ENCODE measurements at places on chromosomes 5 and 9.

GRCh38 chr5:179265514-179266290 lies 79.6 kb downstream of the ADAMTS2 start:
- DNase-seq = peak; percentile 97

DNA sequence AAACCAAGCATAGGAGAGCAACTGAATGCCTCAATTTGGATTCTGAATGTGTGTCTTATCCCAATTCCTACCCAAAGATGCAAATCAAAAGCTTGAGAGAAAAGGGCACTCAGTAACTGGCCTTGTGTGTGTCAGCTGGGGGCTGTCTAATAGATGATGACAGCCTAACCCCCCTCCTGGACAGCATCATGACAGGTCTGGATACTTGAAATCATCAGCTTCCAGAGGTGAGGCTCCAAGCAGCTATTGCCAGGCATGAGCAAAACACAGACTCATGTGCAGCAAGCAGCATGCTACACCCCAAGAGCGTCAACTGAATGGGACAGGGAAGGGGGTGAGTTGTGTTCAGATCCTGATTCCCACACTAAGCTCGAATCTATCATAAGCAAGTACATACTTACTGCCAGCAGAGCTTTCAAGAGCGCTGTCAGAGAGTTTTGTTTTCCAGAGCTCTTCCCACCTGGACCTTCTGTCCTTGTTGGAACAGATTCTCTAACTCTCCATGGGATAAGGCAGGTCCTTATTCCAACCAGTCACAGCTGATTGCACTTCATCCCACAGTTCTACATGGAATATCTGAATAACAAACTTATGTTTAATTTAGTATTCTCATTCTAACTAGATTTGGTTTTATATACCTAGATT lies 467.5 kb downstream of the DTWD2 start:
- DNase-seq = no peak

DNA sequence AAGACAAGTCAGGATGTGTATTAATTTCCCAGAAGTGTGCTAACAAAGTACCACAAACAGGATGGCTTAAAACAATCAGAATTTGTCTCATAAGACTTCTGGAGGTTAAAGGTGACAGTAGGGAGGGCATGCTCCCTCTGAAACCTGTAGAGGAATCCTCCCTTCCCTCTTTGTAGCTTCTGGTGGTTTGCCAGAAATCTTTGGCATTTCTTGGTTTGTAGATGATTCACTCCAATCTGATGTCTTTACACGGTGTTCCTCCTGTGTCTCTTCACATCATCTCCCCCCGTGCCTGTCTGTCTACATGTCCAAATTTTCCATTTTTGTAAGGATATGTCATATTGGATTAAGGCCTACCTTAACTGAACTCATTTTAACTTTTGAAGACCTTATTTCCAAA lies 471.5 kb downstream of the ZNF608 start:
- no peak for DNase-seq

GRCh38 chr5:102229685-102230084 lies 66.4 kb downstream of the SLCO4C1 start:
- no peak for DNase-seq

- no peak for DNase-seq
Measured at GRCh38 chr9:124855944-124856765, 2.9 kb downstream of the WDR38 start.

DNA sequence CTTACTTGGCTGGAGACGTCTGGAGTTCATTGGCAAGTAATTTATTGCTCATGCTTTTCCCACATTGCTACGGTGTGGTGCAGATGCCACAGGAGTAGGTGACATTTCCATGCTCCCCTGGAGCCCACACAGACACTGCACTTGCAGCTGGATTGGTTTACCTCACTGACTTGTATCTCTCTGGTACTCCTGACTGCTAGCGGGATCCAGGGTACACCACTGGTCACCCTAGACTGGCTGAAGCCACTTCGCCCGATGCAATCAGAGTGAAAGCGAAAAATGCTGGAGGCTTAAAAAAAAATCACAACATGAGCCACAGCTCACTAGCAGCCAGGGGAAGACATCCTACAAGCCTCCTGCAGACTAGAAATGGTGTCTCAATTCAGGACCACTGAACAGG lies 32.6 kb upstream of the SLIT3 start:
- DNase-seq = no peak

DNA sequence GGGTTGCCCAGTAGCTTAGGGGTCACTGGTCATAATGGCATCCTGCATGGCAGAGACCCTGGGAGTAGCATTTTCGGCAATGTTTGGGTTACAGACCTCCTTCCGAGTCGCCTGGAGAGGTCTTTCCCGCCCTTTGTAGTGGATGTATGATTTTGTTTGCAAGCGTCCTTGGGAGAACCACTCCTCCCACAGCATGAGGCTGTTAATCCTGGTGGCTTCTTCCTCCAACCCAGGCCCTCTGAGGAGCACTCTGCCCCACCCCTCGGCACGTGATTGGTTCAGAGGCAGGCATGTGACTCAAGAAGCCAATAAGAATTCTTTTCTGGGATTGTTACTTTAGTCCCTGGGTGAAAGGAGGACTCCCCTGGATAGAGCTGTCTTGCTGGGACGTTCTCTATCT lies 30.2 kb upstream of the GRHPR start:
- no peak for DNase-seq

DNA sequence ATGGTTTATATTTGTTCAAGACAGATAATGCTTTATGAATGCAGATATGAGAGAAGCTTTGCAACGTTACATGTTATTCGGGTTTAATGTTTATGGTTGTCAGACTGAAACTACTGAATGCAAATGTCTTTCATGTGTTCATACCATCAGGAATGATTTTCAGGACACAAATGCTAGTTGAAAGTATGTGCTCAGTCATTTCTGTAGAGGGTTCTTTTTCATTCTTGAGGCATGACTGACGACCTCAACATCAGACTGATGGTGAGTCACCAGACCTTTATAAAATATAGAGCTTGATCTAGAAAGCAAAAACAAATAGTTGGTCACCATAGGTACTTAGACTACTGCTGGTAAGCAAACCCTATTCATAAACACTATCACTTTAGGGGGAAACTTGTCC lies 287.3 kb upstream of the NUDT12 start:
- peak; percentile 31 for DNase-seq

- peak; percentile 85 for DNase-seq
Measured at GRCh38 chr9:112844771-112845542, 45.7 kb downstream of the SLC46A2 start.

DNA sequence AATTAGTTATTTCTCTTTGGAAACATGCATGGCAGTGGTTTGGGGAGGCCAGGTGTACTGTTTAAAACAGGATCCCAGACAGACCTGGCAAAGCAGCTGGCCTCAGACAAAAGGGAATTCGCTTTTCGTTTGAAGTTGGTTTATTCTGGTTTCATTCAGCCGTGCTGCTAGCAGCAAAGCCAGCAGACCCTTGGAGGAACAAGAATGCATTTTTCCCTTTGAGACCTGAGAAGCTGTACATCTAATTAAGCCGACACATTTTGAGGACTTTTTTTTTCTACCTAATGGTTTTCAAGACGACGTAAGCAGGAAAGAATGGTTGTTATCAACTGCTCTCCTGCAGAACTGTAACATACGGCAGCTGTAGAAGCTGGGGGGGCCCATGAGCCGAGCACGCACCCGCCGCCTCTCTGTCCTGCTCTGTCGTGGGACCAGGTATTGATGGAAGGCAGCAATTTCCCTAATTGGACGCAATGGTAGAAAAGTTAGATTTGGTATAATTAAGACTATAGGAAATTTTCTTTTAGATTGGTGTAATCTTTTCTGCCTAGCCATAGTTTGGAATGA lies 13.6 kb downstream of the PLEKHG4B start:
- DNase-seq = no peak

- DNase-seq = no peak
Measured at GRCh38 chr9:79120533-79120932, 451.2 kb upstream of the TLE4 start.

DNA sequence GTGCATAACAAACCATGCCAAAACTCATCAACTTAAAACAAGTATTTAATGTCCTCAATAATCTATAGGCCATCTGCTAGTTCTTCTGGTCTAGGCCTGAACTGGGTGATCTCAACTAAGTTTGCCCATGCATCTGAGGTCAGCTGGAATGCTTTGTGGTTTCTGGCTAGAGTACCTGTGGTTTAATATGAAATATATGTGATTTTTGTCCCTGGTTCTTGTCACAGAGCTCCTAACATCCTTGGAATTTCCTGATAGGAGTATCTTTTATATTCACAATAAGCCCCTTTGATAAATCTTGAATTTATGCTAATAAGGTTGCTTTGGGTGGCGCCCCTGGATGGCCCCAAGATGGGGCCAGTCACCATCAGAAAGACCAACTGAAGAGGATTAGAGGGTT lies 535.9 kb downstream of the DNAH5 start:
- DNase-seq = no peak

Measured in AG08396 (cell line).